Hippocampal formation (tissue), 2 donors: ENCODE measurements at places on chromosomes 13 and 19.

- no peak for DNase-seq
Measured at GRCh38 chr19:48421548-48421947, 24.2 kb upstream of the GRWD1 start.

- no peak for DNase-seq
Measured at GRCh38 chr13:104750377-104750776, 1684.2 kb upstream of the SLC10A2 start.

DNA sequence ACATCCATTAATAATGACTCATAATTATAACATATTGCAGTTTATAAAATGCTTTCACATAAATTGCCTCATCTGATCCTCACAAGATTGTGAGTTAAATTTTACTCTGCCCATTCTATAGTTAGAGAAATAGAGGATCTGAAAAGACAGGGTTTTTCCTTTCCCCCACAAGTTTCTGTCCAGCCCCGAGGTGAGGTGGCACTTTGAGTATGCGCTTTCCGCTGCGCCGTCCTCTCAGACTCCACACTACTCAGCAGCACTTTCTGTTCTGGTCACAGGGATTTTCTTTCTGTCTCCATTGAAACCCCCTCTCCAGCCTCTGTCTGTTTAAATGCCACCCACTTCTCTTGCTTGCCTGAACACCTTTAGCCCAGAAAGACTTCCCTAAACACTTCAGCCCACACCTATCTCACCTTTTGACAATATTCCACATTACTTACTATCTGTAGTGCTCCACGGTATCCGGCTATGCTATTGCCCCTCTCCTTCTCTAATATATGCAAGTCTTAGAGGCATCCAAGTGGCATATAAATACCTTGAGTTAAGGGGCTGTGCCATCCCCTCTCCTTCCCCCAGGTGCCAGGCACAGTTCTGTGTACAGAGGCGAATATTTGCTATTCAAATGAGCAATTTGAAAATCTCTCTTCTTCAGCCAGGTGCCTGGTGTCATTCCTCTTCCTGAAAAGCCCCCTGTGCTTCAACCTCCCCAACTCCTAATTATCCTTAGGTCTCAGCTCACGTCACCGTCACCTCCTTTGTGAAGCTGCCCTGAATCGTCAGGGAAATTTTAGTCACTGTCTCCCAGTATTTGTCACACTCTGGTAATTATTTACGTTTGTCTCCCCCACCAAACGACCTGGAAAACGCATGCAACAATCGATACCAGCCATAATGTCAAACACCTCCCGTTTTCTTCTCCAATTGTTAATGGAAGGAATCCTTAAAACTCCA, 268.7 kb downstream of the NHLRC3 start:
- no peak for DNase-seq

DNA sequence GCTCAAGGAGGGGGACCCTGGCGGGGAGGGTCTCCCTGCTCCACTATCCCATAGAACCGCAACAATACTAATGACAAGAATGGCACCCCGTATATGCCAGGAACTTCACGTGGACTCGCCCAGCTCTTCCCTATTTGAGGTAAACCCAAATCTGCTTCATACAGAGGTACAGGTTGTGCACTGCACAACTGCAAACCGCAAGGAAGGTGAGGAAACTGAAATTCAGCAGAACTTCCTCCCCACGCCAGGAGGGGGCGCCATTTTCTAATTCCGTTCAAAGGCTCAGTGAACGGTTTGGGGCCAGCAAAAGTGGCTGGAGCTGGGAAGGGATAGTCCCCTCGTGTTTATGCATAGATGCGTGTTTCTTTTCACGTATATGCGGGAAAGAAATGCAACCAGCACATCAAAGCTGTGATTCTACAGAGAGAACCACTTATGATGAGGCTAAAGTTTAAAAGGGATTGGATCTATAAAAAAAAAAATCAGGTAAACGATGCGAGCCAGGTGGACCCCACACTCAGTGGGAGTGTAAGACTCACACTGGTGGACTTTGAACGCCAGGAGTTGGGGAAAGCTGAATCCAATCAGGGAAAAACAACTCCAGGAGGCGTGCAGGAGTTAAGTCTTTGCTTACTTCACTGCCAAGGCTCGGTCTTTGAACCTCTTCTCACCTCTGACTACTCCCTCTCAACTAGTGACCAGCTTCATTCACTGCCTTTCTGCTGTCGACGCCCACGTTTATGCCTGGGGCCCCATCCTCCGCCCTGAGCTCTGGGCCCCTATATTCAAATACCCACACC, 20.3 kb downstream of the C19orf81 start:
- no peak for DNase-seq

DNA sequence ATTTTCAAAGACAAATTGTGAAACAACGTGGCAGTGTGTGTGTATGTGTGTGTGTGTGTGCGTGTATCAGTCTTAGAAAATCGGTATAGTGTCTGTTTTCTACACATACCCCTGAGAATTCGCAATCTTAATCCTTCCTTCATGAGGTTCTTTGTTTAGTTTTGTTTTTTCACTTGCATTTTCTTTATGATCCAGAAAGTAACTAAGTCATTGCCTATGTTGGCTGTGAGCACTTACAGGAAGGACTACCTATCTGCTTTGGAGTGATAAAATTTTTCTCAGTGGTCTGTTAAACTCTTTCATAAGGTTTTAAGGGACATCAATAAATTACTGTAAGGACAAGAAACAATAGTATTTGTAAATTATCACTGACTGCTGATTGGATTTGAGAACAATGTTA, 1587.1 kb downstream of the PCDH9 start:
- no peak for DNase-seq

GRCh38 chr19:751501-752341, 809 bp downstream of the MISP start:
- no peak for DNase-seq

DNA sequence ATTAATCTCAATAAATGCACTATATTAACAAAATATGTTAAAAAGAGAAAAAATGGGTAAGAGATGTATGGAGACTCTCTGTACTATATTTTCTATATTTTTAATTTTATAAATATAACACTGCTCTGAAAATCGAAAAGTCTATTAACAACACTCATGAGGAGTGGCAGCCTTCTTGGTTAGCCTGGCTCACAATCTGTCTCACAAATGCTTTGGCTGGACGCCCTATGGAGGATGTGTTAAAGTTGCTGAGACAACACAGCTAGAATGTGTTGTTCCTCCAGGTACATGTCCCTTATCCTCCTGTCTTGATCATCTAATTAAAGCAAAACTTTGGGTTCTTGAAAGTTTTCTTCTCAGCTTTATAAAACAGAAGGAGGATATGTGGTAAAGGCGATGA, 396.6 kb upstream of the PCDH20 start:
- DNase-seq, result no peak

- DNase-seq, result no peak
Measured at GRCh38 chr13:96860882-96861281, 133.4 kb downstream of the OXGR1 start.

DNA sequence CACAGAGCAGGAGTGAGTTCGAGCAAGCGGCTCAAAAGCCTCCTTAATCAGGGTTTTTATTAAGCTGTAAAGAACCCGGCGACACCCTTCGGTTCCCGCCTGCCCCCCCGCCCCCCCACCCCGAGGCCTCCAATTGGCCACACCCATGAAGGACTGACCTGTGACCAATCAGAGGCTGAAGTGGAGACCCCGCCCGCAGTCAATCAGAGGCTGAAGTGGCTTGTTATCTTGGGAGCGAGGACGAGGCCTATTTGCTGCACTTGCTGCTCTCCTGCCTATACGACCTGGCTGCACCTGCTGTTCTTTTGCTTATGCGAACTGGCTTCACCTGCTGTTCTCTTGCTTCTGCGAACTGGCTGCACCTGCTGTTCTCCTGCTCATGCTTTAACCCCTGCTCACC, 844.9 kb downstream of the OLFM4 start:
- DNase-seq, result no peak

DNA sequence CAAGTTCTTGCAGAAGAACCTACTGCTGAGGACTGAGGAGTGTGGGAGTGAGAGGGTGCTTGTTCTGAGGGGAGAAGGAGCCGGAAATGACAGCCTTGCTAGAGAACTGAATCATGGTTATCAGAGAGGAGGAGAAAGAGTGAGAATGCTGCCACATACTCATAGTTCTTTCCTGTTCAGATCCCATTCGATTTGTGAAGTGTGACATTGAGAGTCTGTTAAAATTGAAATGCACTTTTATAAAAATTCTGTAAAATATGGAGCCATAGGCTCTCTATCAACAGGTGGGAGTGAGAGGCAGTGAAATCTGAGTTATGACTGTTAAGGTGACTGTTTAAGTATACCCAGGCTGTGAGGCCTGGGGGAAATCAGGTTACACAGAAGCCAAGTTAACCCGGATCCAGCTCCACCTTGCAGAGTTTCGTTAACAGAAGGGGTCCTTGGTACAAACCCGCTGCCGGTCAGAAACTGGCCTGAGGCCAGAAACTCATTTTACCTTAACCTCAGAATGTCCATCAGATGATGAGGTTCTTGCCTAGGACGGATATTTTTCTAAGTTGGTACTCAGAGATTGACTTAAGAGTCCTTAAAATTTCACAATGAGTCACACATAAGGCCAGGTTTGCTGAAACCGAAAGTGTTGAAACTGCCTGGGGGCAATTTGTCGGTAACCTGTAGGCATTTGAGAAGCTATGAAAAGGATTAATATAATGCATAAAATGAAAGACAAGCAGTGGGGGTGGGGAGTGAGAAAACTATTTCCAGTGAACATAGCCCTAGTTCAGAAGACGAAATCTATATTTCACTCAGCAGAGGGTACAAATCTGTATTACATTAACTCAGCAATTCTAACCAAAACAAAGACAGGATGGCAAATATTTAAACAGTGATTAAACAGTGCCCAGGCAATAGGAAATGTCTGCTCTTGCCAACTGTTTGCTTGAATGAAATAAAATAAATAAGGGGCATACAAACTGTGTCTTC, 350.5 kb downstream of the KCNRG start:
- DNase-seq, result no peak

GRCh38 chr19:35135389-35135909, 590 bp upstream of the LGI4 start:
- DNase-seq, result peak; percentile 69

DNA sequence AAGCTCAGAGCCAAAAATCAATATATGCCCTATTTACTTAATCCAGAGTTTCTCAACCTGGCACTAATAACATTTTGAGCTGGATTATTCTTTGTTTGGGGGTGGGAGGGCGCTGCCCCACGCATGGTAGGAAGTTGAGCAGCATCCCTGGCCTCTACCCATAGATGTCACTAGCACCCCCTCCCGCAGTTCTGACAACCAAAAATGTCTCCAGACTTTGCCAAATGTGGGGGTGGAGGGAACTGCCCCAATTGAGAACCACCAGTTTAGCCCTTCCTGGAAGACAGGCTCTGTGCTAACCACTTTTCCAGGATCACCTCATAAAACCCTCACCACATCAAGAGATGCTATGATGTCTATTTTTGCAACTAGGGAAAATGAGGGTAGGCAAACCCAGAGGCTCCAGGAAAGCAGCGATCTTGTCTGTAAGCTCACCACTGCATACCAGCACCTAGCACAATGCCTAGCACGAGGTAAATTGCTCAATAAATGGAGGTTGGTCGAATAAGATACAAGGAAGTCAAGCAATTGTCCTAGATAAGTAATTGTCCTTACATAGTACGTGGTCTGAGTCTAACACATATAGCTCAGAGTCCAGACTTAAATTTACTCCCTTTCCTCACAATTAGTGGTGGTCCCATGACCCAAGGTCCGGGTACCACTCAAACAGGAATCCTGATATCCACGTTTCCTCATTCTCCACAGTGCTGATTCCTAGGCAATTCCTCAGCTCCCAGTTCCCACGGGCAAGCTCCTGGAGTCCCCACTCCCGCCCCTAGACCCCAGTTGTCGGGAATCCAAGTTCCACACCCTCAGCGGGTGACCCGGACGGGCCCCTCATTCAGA, 892 bp downstream of the TRIR start:
- no peak for DNase-seq

GRCh38 chr13:40565282-40566148, 100.9 kb downstream of the FOXO1 start:
- DNase-seq, result no peak

DNA sequence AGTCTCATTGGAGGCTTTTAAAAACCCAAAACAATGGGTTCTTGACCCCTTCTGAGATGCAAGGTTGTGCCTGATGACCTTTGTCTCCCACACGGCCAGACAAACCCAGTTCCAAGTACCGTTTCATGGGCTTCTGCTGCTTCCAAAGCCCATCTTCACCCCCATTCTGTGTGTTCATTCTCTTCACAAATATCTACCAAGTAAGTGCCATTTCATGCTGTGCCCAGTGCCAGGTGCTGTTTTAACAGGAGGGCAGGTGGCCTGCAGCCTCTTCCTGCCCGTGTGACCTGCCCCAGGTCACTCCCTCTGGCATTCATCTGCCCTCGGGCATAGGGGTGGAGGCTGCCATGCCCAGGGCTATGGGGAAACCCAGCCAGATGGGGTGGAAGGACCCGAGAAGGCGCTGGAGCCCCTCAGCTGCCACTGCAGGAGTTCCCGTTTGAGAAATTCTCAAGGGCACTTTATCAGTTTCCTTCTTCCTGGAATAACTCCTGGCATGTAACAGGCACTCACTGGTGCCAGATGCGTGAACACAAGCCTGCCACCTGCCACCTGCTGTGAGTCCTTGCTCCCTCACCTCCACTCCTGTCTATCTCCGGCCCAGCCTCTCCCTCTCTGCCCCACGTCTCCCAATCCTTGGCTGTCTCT, 12.5 kb downstream of the CAPN12 start:
- DNase-seq, result no peak

- no peak for DNase-seq
Measured at GRCh38 chr19:47155148-47155547, 24.5 kb downstream of the SAE1 start.

- no peak for DNase-seq
Measured at GRCh38 chr13:102191951-102192502, 209.8 kb downstream of the FGF14 start.

DNA sequence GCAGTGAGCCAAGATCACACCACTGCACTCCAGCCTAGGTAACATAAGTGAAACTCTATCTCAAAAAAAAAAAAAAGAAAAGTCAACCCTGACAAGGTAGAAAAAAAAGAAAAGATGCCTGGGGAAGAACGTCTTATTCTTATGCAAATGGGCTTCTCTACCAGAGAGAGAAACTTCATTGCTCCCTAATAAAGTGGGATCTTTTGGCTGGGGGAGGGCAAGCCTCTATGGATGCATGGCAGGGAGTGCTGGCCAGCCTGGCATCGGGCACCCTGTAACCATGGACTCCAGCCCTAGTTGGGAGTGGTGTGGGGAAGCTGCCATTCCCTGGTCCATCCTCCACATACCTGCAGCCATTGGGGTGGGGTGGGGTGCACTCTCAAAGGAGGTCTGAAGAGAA, 30.7 kb upstream of the ZNF728 start:
- DNase-seq, result no peak
